Bronchial epithelial cell (primary cell): ENCODE measurements at places on chromosomes 4 and X. TPM values are rescaled to one million over a fixed set of nuclear protein-coding genes. Genes with fewer than 3 reads are reported as not detected.

Gene ADH7
- 8.4 and 31.2 TPM in 2 replicates for total RNA-seq

Gene PRKX
- total RNA-seq: 44.7 and 49.0 TPM in 2 replicates

GRCh38 chrX:130091980-130092522 lies 18.2 kb downstream of the ELF4 start:
- DNase-seq: no peak

- DNase-seq: no peak
Observed at GRCh38 chr4:113809311-113809710, 47.8 kb upstream of the CAMK2D start.

DNA sequence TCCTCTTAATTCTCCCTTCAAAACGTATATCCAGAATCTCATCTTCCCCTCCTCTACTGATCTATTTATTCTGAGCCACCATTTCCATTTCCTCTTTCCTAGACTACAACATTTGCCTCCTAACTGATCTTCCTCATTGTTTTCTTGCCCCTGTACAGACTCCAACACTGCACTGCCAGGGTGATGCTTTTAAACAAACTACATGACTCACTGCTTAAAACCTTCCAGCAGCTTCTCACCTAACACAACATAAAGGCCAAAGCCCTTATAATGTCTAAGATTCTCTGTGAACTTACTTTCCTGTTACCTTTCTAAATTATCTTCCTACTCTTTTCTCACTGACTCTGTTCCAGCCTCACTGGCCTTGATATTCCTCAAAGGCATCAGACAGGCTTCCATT lies 161.0 kb upstream of the HS3ST1 start:
- DNase-seq: peak; percentile 78

- DNase-seq: no peak
Observed at GRCh38 chr4:90960433-90960832, 833.2 kb downstream of the CCSER1 start.

GRCh38 chrX:79365591-79365990 lies 1.5 kb downstream of the ITM2A start:
- DNase-seq: no peak

- no peak for DNase-seq
Observed at GRCh38 chrX:38351346-38351745, 1.1 kb upstream of the OTC start.

- no peak for DNase-seq
Observed at GRCh38 chr4:148716431-148717052, 274.3 kb upstream of the NR3C2 start.
